ENCODE measurements at places on chromosomes 5 and 9. TPM values are rescaled to one million over a fixed set of nuclear protein-coding genes. Genes with fewer than 3 reads are reported as not detected.

GRCh38 chr5:100824635-100825034, 78.4 kb downstream of the ST8SIA4 start:
- no peak for DNase-seq

- DNase-seq, result no peak
Measured at GRCh38 chr9:106958955-106959657, 96.1 kb downstream of the ZNF462 start.

Gene IFNA2
- not detected for polyA plus RNA-seq

GRCh38 chr5:96743805-96744204, 63.9 kb downstream of the ERAP1 start:
- DNase-seq, result no peak

DNA sequence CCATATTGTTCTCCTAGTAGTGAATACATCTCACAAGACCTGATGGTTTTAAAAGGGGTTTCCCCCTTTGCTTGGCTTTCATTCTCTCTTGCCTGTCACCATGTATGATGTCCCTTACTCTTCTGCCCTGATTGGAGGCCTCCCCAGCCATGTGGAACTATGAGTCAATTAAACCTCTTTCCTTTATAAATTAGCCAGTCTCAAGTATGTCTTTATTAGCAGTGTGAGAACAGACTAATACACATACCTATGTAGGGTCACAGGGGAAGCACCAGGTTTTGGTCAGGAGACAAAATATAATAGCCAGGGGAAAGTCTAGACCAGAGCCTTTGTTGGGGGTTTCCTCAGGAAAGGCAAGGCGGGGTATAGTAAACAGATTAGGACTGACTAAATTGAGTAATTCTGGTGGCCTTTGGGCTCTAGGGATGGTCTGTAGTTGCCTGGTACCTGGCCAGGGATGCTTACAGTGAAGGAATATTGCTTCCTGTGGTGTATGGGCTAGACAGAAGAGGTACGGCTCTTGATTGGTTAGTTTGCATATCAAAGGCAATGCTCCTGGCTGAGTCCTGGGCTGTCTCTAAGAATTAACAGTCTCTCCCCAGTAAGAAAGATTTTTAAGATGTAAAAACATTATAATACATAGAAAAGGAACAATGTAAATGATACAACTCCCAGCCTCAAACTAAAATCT, 254.5 kb downstream of the ELAVL2 start:
- no peak for DNase-seq

- DNase-seq, result no peak
Measured at GRCh38 chr9:128396970-128397613, 23.6 kb upstream of the CERCAM start.

Gene LCN1
- not detected for polyA plus RNA-seq

GRCh38 chr5:172837640-172838039, 3.6 kb downstream of the ERGIC1 start:
- DNase-seq, result peak; percentile 83

DNA sequence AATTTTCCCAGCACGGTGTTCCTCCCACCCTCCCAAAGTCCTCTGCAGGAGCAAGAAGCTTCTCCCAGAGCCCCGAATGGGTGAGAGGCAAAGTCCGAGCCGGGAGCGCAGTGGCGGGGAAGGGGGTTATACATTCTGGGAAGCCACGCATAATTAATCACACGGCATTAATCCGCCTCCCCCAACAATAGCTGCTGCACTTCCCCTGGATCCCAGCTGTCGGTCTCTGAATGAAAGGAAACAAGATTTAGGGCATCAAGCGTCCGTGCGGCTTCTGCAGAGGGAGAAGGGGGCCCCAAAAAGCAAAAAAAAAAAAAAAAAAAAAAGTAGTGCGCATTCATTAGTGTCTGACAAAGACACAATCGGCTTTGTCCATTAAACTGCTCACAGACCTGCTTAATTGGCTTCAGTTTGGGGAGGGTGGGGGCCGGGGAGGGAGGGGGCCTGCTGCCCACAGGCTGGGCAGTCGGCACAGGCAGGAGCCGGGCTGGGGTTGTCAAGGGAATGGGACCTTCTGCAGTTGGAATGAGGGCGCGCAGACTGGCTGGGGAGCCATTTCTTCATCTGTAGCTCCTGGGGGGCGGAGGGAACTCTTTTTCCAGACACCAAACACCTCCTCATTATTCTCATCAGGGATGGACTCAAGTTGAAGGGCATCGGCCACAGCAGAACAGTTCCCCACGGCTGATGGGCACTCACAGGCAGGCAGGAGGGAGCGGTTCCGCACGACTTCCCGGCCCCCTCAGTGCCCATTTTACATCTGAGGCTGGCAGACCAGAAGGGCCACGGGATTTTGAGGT, 3.4 kb downstream of the NOTCH1 start:
- DNase-seq, result no peak

Gene ABO
- polyA plus RNA-seq, result 18.5 TPM

Gene FOXD4L5
- not detected for polyA plus RNA-seq

GRCh38 chr9:121741228-121741918, 89.9 kb downstream of the DAB2IP start:
- no peak for DNase-seq

DNA sequence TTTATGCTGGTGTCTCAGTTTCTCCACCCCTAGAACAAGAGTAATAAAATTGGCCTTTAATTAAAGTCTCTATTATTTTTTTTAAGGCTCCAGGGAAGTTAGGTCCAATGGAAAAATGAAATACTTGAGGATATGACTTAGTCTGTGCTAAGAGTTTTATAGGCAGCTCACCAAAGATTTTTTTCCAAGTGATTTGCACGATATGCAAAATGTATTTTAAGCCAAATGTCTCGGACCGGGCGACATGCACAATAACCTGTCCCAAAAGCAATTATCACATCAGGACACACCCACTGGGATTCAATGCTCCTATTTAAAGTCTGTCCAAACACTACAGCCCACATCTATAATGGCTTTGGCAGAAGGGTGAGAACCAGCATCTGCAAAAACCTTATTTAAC, 136.1 kb upstream of the ANKH start:
- no peak for DNase-seq

- DNase-seq, result no peak
Measured at GRCh38 chr9:34759432-34760134, 49.6 kb upstream of the CCL21 start.

DNA sequence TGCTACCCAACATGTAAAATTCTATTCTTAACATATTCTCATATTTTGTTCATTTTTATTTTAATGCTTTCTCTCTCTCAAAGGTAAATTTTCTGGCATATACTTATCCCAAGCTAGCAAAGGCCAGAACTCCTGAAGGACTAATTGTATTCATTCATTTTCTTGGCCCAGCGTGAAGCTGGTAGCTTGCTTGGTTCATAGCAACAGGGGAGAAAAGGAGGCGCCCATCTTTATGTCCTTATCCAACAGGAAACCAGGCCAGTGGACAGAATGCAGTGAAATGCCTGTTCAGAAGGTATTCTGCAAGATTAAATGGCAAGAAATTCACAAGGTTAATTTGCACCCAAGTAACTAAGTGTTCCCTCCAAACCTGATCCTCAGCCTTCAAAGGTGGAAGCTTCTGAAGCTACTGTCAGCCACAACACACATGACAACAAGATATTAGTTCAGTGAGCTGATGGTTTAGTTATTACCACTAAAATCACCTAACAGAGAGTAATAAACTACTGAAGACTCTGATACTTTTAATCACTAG, 5.6 kb downstream of the EFNA5 start:
- DNase-seq, result no peak

Gene SIT1
- not detected for polyA plus RNA-seq

DNA sequence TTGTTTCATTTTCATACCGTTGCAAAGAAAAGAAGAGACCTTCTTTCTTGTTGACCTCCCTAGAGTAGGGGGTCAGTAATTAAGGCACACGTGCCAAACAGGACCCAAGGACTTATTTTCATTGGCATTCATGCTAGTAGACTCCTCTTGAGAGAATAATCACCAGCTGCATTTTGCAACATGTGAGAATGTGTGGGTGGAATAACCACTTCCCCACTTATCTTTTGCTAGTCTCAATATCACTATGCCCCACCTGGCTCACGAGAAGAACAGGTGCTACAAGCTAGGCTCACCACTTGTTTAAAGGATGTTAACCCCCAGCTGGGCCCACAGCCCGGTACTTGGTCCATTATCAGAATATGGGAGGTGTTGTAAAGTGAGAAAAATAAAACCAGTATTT, 460.7 kb upstream of the MEF2C start:
- DNase-seq, result no peak

DNA sequence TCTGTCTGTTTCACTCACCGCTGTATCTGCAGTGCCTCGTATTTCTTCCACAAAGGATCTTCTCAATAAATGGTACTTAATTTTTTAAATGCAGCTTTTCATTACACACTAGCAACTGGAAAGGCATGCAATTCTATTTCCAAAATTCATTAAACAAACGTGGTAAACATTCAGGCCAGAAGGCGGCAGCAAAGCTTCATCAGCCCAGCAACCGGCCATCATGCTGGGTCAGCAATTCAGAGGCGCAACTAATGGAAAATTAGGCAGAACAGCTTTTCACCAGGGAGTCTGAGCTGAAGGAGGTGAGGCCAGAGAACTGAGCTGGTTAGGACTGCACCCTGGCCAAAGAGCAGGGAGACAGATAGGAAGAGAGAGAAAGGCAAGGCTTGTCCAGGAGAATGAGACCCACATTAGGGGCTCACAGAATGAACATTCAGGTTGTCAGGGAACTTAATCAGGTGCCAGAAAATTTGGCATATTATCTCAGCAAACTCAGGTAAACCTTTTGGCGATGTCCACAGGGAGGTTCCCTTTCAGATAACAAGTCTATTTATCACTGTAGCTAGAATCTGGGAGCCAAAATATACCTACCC, 17.7 kb upstream of the RNF180 start:
- DNase-seq, result peak; percentile 77

GRCh38 chr9:127201071-127201541, 63.5 kb upstream of the GARNL3 start:
- DNase-seq, result no peak

Gene GLRA1
- polyA plus RNA-seq, result not detected

Gene SPATA6L
- 0.91 TPM for polyA plus RNA-seq

DNA sequence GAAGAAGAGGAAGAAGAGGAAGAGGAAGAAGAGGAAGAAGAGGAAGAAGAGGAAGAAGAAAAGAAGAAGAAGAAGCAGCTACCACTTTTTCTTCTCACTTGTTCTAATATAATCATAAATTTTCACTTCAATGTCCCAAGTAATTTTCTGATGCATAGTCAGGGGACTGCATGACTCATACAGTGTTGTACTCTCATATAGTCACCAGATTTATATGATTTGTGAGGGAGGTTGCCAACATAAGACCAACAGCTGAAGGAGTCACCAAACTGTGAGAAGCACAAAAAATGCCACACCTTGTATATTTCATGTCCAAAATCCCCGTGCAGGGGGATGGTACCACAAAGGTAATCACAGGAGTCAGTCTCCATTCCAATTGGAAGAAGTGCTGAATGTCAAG, 32.7 kb upstream of the DMRTA1 start:
- no peak for DNase-seq

Gene TMEM252
- polyA plus RNA-seq, result not detected

Gene CHSY3
- polyA plus RNA-seq, result 0.08 TPM

Gene PANK3
- polyA plus RNA-seq, result 6.0 TPM

Gene IFNA21
- not detected for polyA plus RNA-seq

GRCh38 chr5:16536246-16536645, 70.6 kb upstream of the ZNF622 start:
- no peak for DNase-seq

- no peak for DNase-seq
Measured at GRCh38 chr5:103408408-103408807, 149.8 kb downstream of the MACIR start.

Gene ADGRD2
- polyA plus RNA-seq, result 0.16 TPM

Gene PTPRD
- 6.5 TPM for polyA plus RNA-seq

GRCh38 chr9:114487607-114488300, 17.5 kb downstream of the WHRN start:
- DNase-seq, result peak; percentile 77

Gene PCDHGA2
- polyA plus RNA-seq, result 2.1 TPM

GRCh38 chr9:137075275-137075775, 2.0 kb upstream of the UAP1L1 start:
- no peak for DNase-seq

GRCh38 chr9:113921396-113921925, 45.4 kb downstream of the ZNF618 start:
- no peak for DNase-seq

Measured in adrenal gland (tissue), 19 donors.